NCI-H446 treated with DMSO at 0.1 percent for 48 hours (cell line): ENCODE measurements at places on chromosomes 3 and 15.

- DNase-seq = no peak
These were observed 104.4 kb upstream of the IQSEC1 start for GRCh38 chr3:13177641-13178040.

- no peak for DNase-seq
These were observed 22.8 kb upstream of the UNC13C start for GRCh38 chr15:53955396-53955795.

- no peak for DNase-seq
These were observed 44.8 kb upstream of the KCNH8 start for GRCh38 chr3:19103510-19103909.

- DNase-seq = peak; percentile 51
These were observed 136.9 kb upstream of the PFN2 start for GRCh38 chr3:150107429-150108175.

- no peak for DNase-seq
These were observed 56.1 kb upstream of the CMSS1 start for GRCh38 chr3:99761415-99762165.

DNA sequence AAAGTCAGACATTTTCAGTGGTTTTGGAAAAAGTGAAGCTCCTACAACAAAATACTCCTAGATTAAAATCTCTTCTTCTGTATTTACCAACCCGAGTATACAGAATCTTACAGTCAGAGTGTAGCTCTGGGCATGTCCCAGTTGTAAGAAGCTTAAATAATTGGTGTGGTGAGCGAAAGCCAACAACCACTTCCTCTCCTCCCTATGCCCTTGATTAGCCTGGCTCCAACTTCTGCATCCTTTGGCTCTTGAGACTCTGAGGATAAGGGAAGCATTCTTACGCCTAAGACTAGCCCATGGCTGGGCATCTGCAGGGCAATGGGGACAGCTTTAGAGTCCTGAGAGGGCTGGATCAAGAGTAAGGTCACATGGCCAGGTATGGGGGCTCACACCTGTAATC is 25.5 kb downstream of the RFT1 start:
- DNase-seq = no peak

GRCh38 chr15:69816522-69816921 is 281.2 kb downstream of the TLE3 start:
- DNase-seq = no peak

DNA sequence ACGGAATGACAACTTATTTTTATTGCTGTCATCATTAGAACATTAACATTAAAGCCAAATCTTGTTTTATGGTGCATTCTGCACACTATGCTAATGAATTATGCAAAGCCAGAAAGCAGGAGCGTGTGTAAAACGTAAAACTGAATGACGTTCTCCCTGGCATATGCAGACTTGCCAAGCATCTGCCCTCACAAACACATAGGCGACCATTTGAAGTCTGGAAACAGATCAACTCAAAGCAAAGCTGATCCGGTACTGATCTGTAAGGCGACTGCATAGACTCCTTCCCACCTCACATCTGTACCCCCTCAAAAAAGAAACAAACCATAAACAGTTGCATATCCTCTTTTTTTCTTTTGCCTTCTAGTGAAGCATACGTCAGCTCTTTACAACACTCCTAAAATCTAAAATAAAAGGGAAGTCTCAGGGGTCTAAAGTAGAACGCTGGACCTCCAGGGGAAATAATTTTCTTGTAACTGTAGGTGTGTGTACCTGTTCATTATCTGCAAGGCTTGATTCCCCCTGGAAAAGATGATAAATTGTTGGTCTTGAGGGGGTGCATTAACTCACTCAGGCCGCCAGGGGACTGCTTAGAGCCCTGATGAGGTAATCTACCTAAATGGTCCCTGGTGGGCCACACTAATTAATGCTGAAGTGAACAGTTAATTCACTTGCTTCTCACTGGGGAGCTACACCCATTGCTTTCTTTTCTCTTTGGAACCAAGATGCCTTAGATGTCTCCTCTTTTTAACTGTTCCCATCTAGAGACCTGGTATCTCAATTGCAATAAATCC is 231.4 kb downstream of the CDIN1 start:
- DNase-seq = no peak

DNA sequence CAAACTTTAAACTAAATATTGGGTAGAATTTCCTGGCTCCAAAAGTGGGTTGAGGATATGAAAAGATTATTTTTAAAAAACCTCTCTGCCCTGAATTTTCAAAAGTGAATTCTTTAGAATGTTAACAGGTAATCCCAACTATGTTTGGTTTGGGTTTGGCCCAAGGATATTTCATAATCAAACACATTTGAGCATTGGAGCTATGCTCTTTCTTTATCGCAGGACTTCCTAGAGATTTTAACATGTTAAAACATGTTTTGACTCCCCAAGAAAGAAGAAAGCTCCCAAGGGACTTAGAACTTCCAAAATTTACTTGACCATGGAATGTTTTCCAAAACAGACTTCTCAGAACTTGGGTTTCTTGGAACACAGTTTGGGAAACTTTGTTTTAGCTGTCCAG is 75.6 kb upstream of the SYNPR start:
- DNase-seq = no peak

DNA sequence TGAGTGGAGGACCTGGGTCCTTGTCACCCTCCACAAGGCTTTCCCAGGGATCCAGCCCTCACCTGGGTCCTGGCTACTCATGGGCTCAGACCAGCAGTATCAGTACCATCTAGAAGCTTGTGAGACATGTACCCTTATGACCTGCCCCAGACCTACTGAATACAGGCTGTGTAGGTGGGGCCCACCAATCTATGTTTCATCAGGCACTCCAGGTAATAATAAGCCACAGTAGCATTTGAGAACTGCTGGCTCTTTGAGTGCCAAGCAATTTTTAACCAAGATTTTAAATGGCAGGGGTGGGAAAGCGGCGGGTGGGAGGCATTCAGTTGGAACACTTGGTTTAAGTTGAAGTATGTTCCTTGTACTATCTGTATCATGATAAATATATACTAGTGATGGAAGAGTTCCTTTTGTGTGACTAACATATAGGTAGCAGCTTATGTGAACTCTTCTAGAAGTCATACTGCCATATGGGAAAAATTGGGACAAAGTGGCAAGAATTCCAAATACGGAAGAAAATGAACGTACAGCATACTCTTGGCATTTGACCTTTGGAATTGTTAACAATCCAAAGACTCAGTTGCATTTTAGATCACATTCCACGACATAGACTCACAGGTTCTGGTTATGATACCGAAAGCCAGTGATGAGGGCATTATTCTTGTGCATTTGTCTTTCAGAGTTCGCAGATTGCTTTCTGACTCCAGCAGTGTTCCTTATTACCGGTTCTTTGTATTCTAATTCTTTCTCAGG is 190.4 kb downstream of the GHSR start:
- DNase-seq = no peak

DNA sequence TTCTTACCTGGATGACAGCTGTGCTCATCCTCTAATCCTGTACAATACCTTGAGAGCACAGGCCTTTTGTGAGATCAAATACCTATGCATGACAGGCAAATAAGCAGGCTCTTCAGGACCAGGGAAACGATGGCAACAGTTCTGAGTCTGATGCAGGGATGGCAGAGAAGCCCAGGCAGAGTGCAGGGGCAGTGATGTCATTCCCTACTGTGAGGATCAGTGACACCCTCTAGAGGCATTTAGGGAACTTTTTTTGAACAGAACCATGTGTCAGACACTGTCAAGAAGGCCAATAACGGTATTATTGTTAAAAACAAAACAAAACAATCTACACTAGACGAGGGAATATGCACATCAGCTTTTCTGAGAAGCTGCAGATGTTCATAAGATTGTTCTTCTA is 314.8 kb upstream of the CTDSPL start:
- no peak for DNase-seq

GRCh38 chr3:148727231-148727630 is 29.5 kb downstream of the AGTR1 start:
- no peak for DNase-seq

GRCh38 chr3:88013592-88013991 is 45.2 kb downstream of the CGGBP1 start:
- DNase-seq = no peak

GRCh38 chr15:67145312-67145610 is 79.9 kb downstream of the SMAD3 start:
- DNase-seq = no peak

GRCh38 chr15:62756326-62756994 is 286.1 kb upstream of the TPM1 start:
- no peak for DNase-seq

GRCh38 chr15:95350908-95351307 is 979.6 kb upstream of the NR2F2 start:
- no peak for DNase-seq

- peak; percentile 54 for DNase-seq
These were observed at the start of gene VWA5B2 for GRCh38 chr3:184229394-184230080. Gene VWA5B2 (plus strand): TSS chr3:184229585. CDS start chr3:184230529, 944 bp downstream.

GRCh38 chr3:128969993-128970739 is 23.7 kb downstream of the CFAP92 start:
- peak; percentile 4 for DNase-seq

GRCh38 chr3:52303811-52304210 is 12.3 kb upstream of the DNAH1 start:
- no peak for DNase-seq

- DNase-seq = no peak
These were observed 642.0 kb upstream of the KCNMB2 start for GRCh38 chr3:177894081-177894728.
